ENCODE measurements at places on chromosomes 7 and 10. TPM values are rescaled to one million over a fixed set of nuclear protein-coding genes. Genes with fewer than 3 reads are reported as not detected.

OR6V1 gene
- not detected for total RNA-seq

CREB5 gene
- 52.2 TPM for total RNA-seq

FLNC gene
- 611 TPM for total RNA-seq

CPN1 gene
- total RNA-seq = not detected

CC2D2B gene
- 1.6 TPM for total RNA-seq

DNAJB9 gene
- 16.2 TPM for total RNA-seq

SPDYE9 gene
- not detected for total RNA-seq

RRP12 gene
- total RNA-seq = 15.1 TPM

VWA2 gene
- not detected for total RNA-seq

SEMA3A gene
- 24.5 TPM for total RNA-seq

ELN gene
- total RNA-seq = 107 TPM

MOGAT3 gene
- total RNA-seq = not detected

VOPP1 gene
- 23.5 TPM for total RNA-seq

AKR1C4 gene
- not detected for total RNA-seq

SOSTDC1 gene
- 8.4 TPM for total RNA-seq

CYP2C8 gene
- not detected for total RNA-seq

C10orf143 gene
- total RNA-seq = not detected

ARL5B gene
- total RNA-seq = 16.7 TPM

EPO gene
- not detected for total RNA-seq

HGF gene
- 4.7 TPM for total RNA-seq

GPNMB gene
- total RNA-seq = 49.6 TPM

TOMM7 gene
- 414 TPM for total RNA-seq

LRRC18 gene
- total RNA-seq = under 0.01 TPM

GIMAP8 gene
- 12.0 TPM for total RNA-seq

PKD2L1 gene
- total RNA-seq = not detected

HYAL4 gene
- under 0.01 TPM for total RNA-seq

ANKRD61 gene
- total RNA-seq = not detected

SDK1 gene
- 3.7 TPM for total RNA-seq

PRR15 gene
- not detected for total RNA-seq

SMNDC1 gene
- total RNA-seq = 14.1 TPM

TEX36 gene
- total RNA-seq = not detected

MRLN gene
- 156 TPM for total RNA-seq

SMO gene
- 28.7 TPM for total RNA-seq

SPDYE3 gene
- not detected for total RNA-seq

Measured in skeletal muscle tissue (tissue), 5 donors.